ENCODE measurements at places on chromosomes 12 and 14. TPM values are rescaled to one million over a fixed set of nuclear protein-coding genes. Genes with fewer than 3 reads are reported as not detected.

The TAS2R9 gene
- total RNA-seq, result not detected

DNA sequence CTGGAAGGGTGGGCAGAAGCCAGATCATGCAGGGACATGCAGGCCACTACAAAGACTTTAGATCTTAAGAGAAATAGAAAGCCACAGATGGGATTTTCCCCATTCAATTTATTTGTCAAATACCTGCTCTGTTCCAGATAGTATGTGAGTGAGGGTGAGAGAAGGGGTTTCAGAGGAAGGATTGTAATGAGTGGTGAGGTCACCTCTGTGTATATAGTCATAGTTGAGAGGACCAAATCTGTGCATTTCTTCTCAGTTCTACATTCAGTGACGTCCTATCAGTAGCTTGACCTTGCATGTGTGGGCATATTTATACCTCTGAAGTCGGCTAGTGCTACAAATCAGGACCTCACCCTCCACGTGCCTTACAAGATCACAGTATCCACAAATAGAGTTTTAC, 31.2 kb upstream of the RBM19 start:
- DNase-seq, result no peak

The CD27 gene
- total RNA-seq, result 0.23 TPM

The TMTC1 gene
- total RNA-seq, result 0.28 TPM

The TAS2R7 gene
- not detected for total RNA-seq

DNA sequence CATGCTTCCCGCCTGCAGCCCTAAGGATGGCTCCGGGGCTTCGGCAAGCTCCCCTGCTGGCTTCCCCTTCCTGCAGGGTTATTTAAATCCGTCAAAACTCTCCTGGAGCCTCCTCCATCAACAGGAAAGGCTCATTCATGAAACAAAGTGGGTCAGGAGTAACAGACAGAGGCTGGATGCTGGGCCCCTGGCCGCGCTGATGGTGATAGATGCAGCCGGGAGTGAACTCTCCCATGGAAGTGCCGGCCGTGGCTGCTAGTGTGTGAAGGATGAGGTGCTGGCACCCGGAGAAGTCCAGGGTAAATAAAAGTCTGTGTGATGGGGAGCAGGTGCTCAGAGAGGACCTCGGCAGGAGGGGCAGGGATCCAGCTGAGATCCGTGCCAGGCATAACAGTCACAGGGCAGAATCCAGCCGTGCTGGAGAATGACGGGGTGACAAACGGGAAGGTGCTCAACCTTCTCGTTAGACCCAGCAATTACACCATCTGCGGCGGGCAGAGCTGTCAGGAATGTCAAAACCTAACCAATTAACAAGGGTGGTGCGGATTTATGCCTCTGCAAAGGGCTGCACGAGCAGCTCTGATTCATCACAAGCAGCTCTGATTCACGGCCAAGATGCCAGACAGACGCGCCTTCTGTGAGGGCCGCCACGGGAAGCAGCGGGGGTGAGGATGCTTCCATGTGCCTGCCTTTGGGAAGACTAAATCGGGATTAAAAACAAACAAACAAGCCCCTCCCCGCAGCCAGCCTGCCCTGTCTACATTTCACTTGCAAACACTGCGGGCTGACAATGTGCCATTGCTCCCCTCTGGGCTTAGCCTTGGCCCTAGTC, 55.6 kb downstream of the SYNE3 start:
- DNase-seq, result no peak

The C12orf57 gene
- total RNA-seq, result 126 TPM

GRCh38 chr12:2260441-2260840, 207.7 kb downstream of the CACNA1C start:
- no peak for DNase-seq

DNA sequence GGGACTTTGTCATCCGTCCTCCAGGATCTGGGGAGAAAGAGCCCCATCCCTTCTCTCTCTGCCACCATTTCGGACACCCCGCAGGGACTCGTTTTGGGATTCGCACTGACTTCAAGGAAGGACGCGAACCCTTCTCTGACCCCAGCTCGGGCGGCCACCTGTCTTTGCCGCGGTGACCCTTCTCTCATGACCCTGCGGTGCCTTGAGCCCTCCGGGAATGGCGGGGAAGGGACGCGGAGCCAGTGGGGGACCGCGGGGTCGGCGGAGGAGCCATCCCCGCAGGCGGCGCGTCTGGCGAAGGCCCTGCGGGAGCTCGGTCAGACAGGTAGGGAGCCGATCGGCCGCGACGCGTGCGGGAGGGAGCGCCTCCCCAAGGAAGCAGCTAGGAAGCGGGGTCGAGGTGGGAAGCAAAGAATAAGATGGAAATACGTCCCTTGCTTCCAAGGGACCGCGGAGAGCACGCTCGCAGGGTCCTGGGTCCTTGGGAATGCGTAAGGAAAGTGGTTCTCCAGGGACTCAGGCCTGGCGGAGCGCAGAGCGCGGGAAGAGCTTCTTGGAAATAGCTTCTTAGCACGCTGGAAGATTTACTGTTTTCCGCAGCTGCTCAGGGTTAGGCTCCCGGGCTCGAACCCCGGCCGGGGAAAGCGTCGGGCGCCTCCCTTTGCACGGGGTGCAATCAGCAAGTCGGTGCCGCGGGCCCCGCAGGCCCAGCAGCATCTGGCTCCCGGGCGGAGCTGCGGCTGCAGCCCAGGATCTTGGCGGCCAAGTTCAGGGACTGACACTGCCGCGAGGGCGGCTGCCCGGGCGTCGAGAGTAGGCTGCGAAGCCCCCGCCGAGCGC, 457 bp downstream of the SOCS2 start:
- DNase-seq, result no peak

The SCN8A gene
- 8.6 TPM for total RNA-seq

DNA sequence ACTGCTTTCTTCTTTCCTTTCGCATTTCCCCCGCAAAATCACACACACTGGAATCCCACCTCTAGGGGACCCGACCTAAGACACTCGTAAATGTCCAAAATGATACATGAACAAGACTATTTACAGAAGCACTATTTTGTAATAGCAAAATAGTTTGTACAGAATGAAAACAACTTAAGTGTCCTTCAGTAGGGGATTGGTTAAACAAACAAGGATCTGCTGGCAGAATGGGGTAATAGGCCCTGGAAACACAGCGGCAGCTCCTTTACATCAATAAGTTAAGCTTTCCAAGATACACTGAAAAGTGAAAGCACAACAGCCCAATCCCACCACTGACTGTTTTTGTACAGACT, 48.8 kb downstream of the LTBP2 start:
- DNase-seq, result no peak

GRCh38 chr14:60657456-60658210, 8.4 kb upstream of the SIX1 start:
- no peak for DNase-seq

The ITPK1 gene
- 25.9 TPM for total RNA-seq

The ACSS3 gene
- total RNA-seq, result 0.10 TPM

DNA sequence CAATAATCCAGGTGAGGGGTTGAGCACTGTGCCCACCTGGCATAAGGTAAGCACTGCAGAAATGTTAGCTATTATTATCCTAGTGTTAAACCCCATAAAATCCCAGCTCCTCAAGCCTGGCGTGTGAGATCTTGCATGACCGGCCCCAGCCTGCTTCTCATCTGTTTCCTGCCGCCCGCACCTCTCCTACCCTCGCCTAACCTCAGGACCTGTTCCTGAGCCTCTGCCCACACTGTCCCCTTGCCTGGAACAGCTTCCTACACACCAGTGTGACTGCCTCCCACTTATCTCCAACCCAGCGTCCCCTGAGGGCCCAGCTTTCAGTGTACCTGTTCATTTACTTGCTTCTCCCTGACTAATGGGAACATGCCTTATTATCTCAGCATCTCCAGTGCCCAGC, 24.7 kb downstream of the ISCA2 start:
- DNase-seq, result no peak

All from Panc1 (cell line).